T-cell (primary cell): ENCODE measurements at places on chromosomes 7 and 10.

GRCh38 chr7:151232917-151233701 lies 826 bp downstream of the CHPF2 start:
- H3K27me3 ChIP-seq = no peaks in the 10 kb centered on the region
- peak overlapping the region; percentile 40 for H3K27ac ChIP-seq
- H3K4me3 ChIP-seq = peak overlapping the region; percentile 95
- H3K36me3 ChIP-seq = peaks cover 41% of the 10 kb centered on the region
- H3K4me1 ChIP-seq = peaks cover 33% of the 10 kb centered on the region
- peak; percentile 55 for DNase-seq

DNA sequence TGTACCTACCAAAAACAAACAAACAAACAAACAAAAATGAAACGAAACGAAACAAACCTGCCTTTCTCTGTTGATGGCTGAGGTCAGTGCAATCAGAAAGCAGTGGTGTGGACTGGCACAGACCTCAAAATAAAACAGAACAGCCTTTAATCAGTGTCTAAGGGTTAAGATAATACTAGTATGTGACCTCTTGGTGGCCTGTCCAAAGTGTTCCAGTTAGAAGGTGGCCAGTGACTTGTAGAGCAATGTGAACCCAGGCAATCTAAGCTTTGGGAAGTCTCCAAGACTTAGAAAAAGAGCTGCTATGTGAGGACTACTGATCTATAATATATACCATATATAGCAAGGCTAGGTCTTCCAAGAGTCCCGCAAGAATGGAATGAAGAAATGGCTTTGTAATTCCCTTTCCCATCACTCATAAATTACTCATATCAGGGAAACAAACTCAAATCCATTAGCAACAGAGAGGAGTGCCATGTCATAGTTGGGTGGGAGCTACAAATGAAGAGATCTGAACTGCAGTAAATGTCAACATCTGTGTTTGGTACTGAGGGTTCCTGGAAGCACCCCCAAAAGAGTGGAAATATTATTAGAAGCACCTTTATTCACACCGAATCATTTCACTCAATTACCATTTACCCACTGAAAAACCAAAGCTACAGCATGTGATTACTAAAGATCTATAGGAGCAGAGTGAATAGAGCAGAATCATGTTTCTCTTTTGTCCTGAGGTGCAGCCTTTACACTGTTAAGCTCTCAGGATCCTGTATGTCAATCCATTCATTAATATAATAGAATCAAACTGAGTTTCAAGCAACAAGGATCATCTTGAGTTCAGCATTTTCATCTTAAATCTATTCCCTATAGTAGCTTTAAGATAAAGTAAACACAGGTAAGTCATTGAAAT lies 28.0 kb downstream of the ABLIM1 start:
- no peak overlapping the region for H3K4me3 ChIP-seq
- no peaks in the 10 kb centered on the region for H3K27me3 ChIP-seq
- H3K36me3 ChIP-seq = no peaks in the 10 kb centered on the region
- H3K27ac ChIP-seq = no peak overlapping the region

- no peaks in the 10 kb centered on the region for H3K4me1 ChIP-seq
- H3K4me3 ChIP-seq = no peak overlapping the region
- no peaks in the 10 kb centered on the region for H3K36me3 ChIP-seq
- DNase-seq = no peak
- no peak overlapping the region for H3K27ac ChIP-seq
- H3K27me3 ChIP-seq = no peaks in the 10 kb centered on the region
Measured at GRCh38 chr7:143490717-143491306, 13.1 kb downstream of the TAS2R41 start.

DNA sequence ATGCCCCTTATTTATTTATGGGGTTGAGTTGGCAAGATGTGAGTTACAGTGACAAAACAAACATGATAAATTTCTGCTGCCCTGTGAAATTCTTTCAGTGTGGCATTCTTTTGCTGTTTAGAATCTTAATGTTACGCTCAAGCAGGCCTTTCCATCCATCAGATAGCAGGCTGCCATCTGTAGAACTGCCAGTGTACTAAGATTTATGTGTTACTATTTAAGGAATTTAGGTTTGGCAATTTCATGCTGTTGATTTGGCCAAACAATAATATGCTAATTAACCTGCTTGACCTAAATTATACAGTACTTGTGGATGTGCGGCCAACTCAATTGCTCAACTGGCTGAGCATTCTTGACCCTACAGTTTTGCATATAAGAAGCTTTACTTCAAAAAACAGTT lies 477.7 kb upstream of the TPK1 start:
- DNase-seq = no peak
- H3K4me3 ChIP-seq = no peak overlapping the region
- no peak overlapping the region for H3K27ac ChIP-seq
- no peaks in the 10 kb centered on the region for H3K36me3 ChIP-seq
- H3K4me1 ChIP-seq = no peaks in the 10 kb centered on the region

- peak within 1 kb of the TSS; percentile 68 for H3K27ac ChIP-seq
- peak; percentile 87 for DNase-seq
- H3K36me3 ChIP-seq = peaks cover 6% of the 10 kb centered on the region
- peak within 1 kb of the TSS; percentile 95 for H3K4me3 ChIP-seq
- no peaks in the 10 kb centered on the region for H3K27me3 ChIP-seq
Measured at GRCh38 chr7:151232091-151232916, at the start of gene CHPF2. CHPF2 (plus strand) TSS chr7:151232483; CDS start chr7:151234012, 1,529 bp downstream.

DNA sequence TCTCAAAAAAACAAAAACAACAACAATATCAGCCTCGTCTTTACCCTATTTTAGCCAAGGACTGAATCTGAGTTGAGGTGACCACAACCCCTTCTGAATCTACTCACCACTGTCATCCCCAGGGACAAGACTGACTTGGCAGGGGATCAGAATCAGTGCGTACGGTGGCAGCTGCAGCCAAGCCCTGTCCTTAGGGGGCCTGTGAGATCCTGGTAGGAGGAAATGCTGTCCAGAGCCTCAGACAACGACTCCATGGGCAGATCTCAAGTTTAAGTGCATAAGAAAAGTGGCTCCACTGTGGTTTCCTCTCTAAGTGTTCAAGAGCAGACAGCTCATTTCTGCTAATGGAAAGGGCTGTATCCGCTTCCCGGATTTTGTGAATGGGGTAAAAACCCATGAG lies 22.4 kb upstream of the CYTH3 start:
- no peaks in the 10 kb centered on the region for H3K4me1 ChIP-seq
- no peak for DNase-seq
- no peak overlapping the region for H3K4me3 ChIP-seq
- H3K36me3 ChIP-seq = no peaks in the 10 kb centered on the region
- peaks cover 3% of the 10 kb centered on the region for H3K27me3 ChIP-seq
- H3K27ac ChIP-seq = no peak overlapping the region

- no peak for DNase-seq
- peaks cover 43% of the 10 kb centered on the region for H3K4me1 ChIP-seq
- no peak overlapping the region for H3K27ac ChIP-seq
- no peak overlapping the region for H3K4me3 ChIP-seq
- H3K36me3 ChIP-seq = no peaks in the 10 kb centered on the region
Measured at GRCh38 chr10:132571650-132572544, 34.3 kb downstream of the INPP5A start.

DNA sequence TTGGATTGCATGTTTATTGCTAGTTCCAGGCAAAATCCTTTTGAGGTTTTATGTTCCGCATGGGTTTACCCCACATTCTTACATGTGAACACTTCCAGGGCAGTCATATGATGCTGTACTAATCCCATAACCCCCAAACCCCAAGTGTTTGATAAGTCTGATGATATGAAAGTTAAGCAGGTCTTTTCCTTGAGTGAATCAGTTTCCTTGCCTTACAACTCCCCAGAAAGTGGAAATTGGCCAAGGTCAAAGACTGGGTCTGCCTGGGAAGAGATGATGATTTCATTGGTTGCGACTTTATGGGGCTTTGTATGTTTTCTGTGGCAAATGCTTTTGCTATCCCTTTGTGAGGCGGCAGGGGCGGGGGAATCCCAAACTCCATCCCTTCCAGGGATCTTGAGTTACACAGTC lies 24.7 kb downstream of the AFAP1L2 start:
- no peaks in the 10 kb centered on the region for H3K27me3 ChIP-seq
- H3K27ac ChIP-seq = no peak overlapping the region
- H3K36me3 ChIP-seq = no peaks in the 10 kb centered on the region
- H3K4me3 ChIP-seq = no peak overlapping the region
- DNase-seq = no peak

DNA sequence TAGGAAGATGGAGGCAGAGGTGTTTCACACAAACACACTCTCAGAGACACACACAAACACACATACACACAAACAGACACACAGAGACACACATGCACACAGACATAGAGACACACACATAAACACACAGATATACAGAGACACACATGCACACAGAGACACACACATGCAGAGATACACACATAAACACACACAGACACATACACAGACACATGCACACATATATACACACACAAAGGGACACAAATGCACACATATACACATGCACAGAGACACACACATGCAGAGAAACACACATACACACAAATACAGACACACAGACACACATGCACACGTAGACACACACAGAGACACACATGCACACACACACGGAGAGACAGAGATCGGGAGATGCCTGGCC lies 163.3 kb downstream of the TCERG1L start:
- no peaks in the 10 kb centered on the region for H3K4me1 ChIP-seq
- H3K36me3 ChIP-seq = no peaks in the 10 kb centered on the region
- no peak overlapping the region for H3K27ac ChIP-seq
- H3K27me3 ChIP-seq = no peaks in the 10 kb centered on the region
- no peak for DNase-seq
- no peak overlapping the region for H3K4me3 ChIP-seq

- H3K4me3 ChIP-seq = no peak overlapping the region
- H3K4me1 ChIP-seq = no peaks in the 10 kb centered on the region
- no peak overlapping the region for H3K27ac ChIP-seq
- H3K27me3 ChIP-seq = peaks cover 2% of the 10 kb centered on the region
Measured at GRCh38 chr10:3542185-3542611, 242.8 kb downstream of the KLF6 start.

DNA sequence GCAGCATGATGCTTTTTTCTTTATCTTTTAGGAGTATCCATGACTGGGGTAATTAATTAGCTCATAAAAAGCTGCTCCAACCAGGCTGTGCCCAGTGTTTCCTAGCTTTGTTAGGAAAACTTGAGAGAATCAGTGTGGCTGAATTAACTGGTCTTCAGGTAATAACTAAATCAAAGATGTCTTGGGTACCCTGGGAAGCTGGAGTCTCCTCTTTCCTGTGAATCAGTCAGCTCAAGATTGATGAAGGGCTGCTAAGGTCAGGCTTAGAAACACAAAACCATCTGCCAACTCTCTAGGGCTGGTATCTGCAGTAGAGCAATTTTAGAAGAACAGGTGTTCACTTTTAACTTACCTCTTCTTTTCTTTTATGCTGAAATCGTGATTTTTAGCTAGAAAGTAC lies 21.4 kb upstream of the ATOH7 start:
- H3K4me1 ChIP-seq = no peaks in the 10 kb centered on the region
- no peaks in the 10 kb centered on the region for H3K36me3 ChIP-seq
- H3K4me3 ChIP-seq = no peak overlapping the region
- peaks cover 2% of the 10 kb centered on the region for H3K27me3 ChIP-seq

GRCh38 chr10:76649723-76650127 lies 987.9 kb downstream of the KCNMA1 start:
- no peak for DNase-seq
- no peak overlapping the region for H3K27ac ChIP-seq
- H3K4me3 ChIP-seq = no peak overlapping the region
- H3K4me1 ChIP-seq = no peaks in the 10 kb centered on the region
- no peaks in the 10 kb centered on the region for H3K27me3 ChIP-seq

DNA sequence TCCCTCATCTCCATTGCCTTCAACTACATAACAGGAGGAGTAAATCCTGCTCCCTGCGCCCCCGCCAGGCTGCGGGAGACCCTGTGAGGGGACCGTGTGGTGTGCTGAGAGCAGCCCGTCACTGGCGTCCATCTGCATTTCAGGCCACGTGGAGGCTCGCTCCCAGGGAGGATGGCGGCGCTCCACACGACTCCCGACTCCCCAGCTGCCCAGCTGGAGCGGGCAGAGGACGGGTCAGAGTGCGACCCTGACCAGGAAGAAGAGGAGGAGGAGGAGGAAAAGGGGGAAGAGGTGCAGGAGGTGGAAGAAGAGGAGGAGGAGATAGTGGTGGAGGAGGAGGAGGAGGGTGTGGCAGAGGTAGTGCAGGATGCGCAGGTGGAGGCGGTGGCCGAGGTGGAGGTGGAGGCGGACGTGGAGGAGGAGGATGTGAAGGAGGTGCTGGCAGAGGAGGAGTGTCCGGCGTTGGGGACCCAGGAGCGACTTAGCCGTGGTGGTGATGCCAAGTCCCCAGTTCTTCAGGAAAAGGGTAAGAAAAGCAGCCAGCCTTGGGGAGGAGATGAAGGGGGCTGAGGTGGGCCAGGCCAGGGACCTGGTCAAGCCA lies 5.2 kb downstream of the ZNF316 start:
- no peaks in the 10 kb centered on the region for H3K27me3 ChIP-seq
- no peak overlapping the region for H3K27ac ChIP-seq
- no peak overlapping the region for H3K4me3 ChIP-seq
- H3K36me3 ChIP-seq = peaks cover 66% of the 10 kb centered on the region

DNA sequence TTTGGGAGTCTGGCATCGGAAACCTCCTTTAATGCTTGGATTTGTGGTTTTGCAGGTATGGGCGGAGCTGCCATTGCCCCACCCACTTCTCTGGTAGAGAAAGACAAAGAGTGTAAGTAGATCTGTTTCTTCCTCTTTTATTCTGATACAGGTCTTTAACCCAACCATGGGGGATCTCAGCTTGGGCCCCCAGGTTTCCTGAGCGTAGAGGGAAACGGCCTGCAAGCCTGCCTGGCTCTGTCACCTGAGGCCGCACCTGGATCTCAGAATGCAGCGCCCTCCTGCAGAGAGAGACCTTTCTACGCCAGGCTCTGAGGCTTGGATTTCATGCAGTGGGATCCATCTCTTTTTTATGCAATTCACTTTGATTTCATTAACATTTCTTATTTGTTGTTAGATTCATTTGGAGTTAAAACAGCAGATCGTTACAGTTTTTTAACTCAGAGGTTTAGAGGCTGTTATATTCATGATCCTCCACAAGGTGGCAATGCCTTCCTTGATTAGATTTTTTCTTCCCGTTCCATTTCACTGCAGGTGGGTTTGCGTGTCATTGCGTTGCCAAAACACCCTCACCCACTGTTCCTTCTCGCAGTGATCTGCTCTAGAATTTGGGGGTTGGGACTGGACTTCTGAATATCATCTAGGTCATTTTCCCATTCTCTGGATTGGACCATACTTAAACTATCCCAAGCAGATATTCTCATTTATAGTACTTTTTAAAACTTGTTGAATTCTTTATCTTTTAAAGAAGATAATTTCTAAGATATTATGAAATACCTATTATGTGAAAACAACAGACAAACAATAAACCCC lies 20.0 kb downstream of the RBM17 start:
- H3K27me3 ChIP-seq = no peaks in the 10 kb centered on the region
- peaks cover 81% of the 10 kb centered on the region for H3K36me3 ChIP-seq
- peak overlapping the region; percentile 26 for H3K27ac ChIP-seq
- DNase-seq = peak; percentile 25
- H3K4me3 ChIP-seq = no peak overlapping the region

DNA sequence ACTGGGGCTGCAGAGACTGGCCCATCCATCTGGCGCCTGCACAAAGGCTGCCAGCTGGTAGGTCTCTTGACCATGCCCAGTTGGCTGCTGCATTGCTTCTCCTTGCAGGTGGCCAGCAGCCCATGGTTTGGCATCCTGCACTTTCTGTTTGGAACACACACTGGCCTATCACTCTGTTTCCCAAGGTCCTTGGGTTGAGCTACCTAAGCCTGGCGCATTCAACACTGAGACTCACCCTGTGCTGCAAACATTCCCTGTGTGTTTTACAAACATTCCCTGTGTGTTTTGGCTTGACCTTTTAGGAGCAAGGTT lies 55.5 kb downstream of the TACR2 start:
- H3K27me3 ChIP-seq = no peaks in the 10 kb centered on the region
- DNase-seq = no peak
- H3K4me1 ChIP-seq = peaks cover 41% of the 10 kb centered on the region
- H3K27ac ChIP-seq = no peak overlapping the region
- peaks cover 3% of the 10 kb centered on the region for H3K36me3 ChIP-seq
